Motor neuron (in vitro differentiated cells): ENCODE measurements at places on chromosomes 1 and 21. TPM values are rescaled to one million over a fixed set of nuclear protein-coding genes. Genes with fewer than 3 reads are reported as not detected.
A peak's percentile ranks its signal among the peaks of the same experiment; 100 is the strongest.

DNA sequence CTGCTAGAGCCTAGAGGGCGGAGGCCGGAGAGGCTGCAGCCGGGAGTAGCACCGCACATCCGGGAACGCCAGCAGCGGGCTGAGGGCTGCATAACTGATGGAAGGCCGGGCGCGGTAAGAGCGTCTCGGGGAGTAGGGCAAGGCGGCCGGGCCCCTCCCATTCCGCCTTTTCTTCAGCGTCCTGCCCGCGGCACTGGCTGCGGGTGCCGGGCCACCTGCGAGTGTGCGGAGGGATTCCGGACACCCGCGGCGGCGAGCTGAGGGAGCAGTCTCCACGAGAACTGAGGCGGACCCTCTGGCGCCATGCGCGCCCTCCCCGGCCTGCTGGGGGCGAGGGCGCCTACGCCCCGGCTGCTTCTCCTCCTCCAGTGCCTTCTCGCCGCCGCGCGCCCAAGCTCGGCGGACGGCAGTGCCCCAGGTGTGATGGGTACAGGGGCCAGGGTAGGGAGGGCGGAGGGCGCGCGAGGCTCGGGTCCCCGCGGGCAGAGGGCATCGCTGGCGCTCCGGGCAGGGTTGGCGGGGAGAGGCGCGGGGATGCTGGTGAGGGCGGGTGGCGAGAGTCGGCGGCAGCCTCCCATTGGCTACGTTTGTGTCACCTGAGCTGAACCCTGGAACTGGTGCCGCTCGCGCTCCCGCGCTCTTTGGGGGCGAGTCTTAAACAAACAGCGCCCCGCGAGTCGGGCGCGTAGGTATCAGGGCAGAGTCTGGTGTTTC is 334.4 kb downstream of the SRGAP2C start:
- ATAC-seq = peak; percentile 97

- ATAC-seq = no peak
Observed at GRCh38 chr1:112692681-112693080, 14.2 kb downstream of the RHOC start.

PCP4L1 gene
- total RNA-seq = 0.45 and 0.59 TPM in 2 replicates

GRCh38 chr1:83067954-83068353 is 931.0 kb downstream of the TTLL7 start:
- ATAC-seq = no peak

DNA sequence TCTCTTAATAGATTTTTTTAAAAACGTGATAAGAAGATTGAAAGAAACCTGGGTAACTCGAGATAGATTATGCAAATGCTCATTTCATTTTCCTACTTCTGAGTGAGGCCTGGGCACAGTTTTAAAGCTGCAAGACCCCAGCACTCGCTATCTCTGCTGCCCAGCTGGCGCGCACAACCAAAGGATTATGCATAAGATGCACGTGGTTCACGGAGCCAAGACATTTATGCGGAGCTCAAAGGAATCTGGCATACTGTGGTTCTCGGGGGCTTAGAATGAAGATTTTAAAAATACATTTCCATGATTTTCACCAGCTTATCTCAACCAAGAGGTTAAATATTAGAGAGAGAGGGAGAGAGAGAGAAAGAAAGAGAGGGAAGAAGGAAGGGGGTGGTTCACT is 210.9 kb downstream of the DSCAM start:
- peak; percentile 47 for ATAC-seq

GRCh38 chr1:6544831-6545230 is 9.5 kb downstream of the NOL9 start:
- no peak for ATAC-seq

- no peak for ATAC-seq
Observed at GRCh38 chr1:201316556-201316955, 33.2 kb downstream of the PKP1 start.

- no peak for ATAC-seq
Observed at GRCh38 chr1:205118752-205119151, 3.0 kb downstream of the RBBP5 start.

MCOLN2 gene
- total RNA-seq = 0.25 TPM in 1 of 2 replicates, not detected in the other

COL6A2 gene
- 2.6 and 5.2 TPM in 2 replicates for total RNA-seq
